IPS DF 19.7 (cell line): ENCODE measurements at places on chromosomes 6 and 20.

DNA sequence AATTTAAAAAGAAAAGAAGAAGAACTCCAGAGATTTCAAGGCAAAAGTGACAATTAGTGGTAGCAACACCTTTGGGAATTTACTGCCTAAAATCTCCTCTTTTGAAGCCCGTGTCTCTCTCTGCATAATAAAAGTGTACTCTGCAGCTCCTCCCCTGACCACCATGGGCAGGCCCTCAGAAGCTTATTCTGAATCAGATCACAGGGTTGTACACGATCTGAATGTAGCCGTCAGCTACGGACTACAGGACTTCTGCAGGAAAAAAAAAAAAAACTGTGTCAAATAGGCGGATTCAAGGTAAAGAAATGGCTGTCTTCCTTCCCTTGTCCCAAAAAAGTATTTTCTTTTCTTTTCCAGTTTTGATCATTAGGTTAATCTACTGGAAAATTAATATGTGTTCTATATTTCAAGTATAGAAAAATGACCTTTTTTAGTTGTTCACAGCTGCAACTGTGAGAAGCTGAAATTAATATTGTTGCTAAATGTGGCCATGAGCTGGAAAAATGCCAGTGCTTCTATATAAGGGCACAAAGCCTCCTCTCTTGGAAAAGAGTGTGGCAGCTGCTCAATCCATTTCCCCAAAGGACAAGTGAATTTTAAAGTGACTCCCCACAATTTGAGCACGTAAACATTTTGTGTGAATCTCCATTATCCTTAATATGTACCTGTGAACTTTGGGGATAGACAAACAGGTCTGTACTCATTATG is 397.4 kb downstream of the C6orf118 start:
- DNase-seq: no peak

- peak; percentile 25 for DNase-seq
Observed at GRCh38 chr20:36202891-36203338, 33.4 kb upstream of the AAR2 start.

DNA sequence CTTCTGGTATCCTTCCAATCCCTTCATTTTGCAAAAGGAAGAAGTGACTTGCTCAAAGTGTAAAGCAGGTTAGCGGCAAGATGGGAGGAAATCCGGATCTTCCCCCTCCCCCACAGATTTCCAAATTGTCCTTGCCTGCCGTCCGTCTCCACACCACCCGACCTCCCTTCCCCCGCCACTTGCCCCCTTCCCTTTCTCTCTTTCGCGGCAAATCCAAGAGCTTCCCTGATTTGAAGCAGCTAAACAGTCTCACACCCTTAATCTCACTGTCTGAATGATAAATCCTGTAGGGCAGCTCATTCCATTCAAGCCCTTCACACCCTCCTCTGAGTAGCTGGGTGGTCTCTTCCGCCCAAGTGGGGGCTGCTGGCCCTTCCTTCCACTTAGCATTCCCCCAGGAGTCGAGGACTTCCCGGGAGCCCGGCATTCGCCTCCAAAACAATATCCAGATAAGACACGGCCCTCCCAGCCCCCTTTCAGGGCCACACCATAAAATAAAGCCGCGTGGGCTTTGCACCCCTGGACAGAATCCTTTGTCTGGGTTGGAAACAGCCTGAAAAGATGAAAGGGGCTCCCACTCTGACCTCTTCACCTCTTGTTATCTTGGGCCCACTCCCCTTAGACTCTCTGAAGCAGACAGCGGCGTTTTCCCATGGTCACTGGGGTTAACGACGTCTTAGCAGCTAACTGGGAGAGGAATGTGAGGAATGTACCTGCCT is 44.0 kb upstream of the PIM1 start:
- DNase-seq: peak; percentile 93

- DNase-seq: no peak
Observed at GRCh38 chr20:17875981-17876385, 92.6 kb downstream of the SNX5 start.

DNA sequence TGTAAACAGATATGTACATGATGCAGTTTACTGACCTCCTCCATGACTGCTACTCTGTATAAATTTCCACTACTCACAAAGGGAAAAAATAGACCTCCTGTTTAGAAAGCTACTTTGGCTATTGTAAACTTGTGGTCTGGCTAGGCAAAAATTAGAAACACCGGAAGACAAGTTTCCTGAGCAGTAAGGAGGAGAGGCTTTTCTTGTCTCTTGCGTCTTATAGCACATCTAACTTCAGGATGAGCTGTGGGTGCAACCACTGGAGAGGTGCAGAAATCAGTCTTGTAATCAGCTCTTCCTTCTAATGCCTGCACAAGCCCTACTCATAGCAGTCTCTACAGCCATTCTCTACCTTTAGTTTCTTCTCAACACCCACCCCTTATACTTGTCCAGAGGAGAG is 296.5 kb upstream of the SLC35B3 start:
- DNase-seq: no peak

GRCh38 chr6:81894306-81894705 is 141.8 kb upstream of the TENT5A start:
- no peak for DNase-seq

- no peak for DNase-seq
Observed at GRCh38 chr6:108559097-108559883, 1.4 kb upstream of the FOXO3 start.

GRCh38 chr6:135228486-135228885 is 47.4 kb downstream of the MYB start:
- DNase-seq: no peak

DNA sequence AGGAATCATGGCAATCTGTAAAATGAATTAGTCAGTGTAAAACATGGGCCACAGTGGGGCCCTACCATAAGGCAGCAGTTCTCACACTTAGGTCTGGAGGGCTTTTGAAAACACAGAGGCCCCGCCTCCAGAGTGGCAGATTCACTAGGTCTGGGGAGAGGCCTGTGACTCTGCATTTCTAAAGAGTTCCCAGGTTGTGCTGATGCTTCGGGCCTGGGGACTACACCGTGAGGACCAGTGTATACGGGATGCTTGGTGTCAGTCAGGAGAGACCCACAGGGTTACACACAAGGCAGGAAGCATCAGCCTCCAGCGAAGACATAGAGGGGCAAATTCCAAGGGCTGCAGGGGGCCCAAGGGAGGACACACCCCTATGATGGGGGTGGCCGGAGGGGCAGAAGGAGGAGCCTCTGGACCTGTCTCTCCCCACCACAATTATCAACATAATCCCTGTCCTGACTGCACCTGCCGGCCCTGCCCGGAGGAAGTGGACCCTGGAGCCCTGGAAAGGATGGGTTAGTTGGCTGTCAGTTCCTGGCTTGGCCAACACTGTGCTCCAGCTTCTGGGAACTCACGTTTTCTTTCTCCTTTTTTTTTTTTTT is 46.7 kb downstream of the FGD2 start:
- no peak for DNase-seq

- no peak for DNase-seq
Observed at GRCh38 chr20:58382096-58382495, 6.9 kb upstream of the VAPB start.

DNA sequence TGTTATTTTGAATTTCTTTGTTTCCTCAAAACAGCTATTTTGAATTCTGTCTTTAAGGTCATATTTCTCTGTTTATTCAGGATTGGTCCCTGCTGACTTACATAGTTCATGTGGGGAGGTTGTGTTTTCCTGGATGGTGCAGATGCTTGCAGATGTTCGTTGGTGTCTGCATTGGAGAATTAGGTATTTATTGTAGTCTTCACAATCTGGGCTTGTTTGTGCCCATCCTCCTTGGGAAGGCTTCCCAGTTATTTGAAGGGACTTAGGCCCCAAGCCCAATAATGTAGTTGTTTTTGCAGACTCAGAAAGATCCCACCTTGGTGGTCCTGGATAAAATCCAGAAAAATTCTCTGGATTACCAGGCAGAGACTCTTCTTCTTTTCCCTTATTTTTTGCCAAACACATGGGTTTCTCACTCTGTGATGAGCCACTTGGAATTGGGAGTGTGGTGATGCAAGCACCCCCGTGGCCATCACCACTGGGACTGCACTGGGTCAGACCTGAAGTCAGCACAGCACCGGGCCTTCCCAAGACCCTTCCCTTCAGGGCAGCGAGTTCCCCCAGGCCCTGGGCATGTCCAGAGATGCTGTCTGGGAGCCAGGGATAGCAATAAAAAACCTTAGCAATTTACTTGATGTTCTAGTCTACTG is 81.6 kb upstream of the EZR start:
- no peak for DNase-seq

DNA sequence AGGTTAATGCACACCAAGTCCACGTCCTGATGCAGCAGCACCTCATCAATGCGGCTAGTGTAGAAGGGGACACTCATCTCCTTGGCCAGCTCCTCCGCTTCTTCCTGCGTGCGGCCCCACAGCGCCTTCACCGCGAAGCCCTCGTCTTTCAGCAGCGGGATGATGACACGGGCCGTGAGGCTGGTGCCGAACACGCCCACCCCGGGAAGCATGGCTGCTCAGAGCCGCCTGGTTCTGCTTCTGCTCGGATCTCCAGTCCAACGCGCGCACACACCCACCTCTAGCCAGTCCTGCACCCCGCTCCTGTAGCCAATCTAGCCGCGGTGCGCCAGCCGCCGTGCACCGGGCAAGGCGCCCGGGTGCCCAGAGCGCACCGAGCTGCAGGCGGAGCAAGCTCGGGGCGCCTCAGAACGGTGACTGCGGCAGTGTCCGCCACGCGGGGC is 700 bp downstream of the GFOD1 start:
- DNase-seq: no peak

DNA sequence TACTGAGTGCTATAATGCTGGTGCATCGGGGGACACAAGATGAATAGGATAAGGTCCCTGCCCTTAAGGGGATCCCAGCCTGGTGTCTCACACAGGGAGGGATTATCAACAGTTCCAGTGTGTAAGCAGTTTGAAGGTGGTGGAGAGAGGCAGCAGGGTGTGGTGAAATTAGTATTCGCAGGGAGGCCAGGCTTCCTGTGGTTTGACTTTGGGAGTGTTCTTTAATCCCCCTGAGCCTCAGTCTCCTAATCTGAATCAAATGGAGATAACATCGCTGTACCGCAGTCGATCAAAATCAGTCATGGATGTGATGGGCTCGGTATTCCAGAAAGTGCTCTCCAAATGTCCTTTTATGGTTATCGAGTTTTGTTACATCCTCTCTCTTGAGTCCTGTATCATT is 288.1 kb upstream of the SUPT3H start:
- no peak for DNase-seq

DNA sequence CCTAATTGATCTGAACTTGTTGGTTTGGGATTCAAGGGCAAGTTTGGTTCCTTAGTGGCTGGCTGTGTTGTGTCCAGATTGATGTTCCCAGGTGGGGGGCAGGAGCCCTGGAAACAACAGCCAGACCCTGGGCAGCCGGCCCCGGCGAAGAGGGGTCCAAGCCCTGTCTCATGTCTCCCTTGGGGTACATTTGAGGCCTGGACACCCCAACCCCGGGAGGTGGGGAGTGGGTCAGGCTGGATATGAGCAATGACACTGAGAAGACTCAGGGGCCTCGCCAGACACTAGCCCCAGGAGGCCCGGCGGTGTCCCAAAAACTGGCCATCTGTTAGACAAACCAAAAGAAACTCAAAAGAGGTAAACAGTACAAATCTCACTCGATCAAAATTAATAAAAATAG is 79.6 kb downstream of the YTHDF1 start:
- DNase-seq: no peak

DNA sequence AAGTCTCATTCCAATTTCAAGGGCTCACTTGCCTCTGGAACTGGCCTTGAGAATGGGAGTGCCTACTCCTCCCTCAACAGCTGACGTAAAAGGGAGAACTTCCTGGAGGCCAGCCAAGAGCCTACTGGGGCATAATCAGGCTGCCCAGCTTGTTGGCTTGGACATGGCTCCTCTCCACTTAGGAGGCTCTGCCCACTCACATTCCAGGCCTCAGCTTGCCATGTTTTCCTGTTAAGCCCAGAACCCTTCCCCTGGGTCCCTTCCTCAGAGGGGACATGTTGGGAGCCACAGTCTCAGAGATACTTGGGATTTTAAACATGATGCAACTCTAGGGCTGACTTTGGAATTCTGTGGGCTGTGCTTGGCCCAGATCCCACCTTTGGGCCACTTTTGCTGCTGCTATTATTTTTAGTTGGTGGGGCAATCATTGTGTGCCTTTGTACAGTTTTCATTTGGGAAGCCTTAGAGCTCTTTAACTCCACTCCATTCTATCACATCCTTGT is 31.5 kb upstream of the ADTRP start:
- DNase-seq: no peak

GRCh38 chr6:79574630-79575225 is 37.5 kb upstream of the LCA5 start:
- DNase-seq: no peak
